Right cardiac atrium (tissue), 5 donors: ENCODE measurements at places on chromosomes 5 and 9.

DNA sequence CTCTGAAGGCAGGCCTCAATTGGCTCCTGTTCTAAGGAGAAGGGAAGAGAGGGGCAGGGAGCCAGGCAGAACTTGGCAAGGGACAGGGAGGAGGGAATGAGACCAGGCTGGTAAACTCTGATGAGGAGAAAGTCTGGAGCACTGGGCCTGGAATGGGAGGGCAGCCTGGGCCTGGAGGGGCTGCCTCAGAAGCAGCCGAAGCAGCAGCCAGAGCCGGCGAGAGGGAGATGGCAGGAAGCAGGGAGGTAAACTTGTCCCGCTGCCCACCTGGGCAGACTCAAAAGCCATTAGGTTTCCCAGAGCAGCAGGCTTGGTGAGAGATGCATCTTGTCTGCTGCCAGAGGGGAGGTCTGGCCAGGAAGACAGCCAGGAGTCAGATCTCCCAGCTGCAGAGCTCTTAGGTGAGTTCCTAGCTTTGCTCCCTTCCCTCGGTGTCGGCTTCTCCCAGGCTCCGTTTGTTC is 37.0 kb upstream of the CRB2 start:
- DNase-seq = peak; percentile 69

DNA sequence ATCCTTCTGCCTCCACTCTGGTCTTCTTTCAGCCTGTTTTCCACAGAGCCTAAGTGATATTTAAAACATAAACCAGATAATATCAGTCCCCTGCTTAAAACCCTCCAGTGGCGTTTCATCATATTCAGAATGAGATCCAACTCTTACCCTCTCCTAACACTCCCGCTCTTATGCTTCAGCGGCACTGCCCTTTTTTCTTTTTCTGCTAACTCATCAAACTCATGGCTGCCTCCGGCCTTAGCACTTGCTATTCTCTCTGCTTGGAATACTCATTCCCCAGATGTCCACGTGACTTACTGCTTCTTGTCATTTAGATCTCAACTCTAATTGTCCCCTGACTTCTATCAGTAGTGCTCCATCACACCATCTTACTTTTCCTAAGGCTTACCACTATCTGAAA is 73.6 kb downstream of the PIP5K1B start:
- no peak for DNase-seq

DNA sequence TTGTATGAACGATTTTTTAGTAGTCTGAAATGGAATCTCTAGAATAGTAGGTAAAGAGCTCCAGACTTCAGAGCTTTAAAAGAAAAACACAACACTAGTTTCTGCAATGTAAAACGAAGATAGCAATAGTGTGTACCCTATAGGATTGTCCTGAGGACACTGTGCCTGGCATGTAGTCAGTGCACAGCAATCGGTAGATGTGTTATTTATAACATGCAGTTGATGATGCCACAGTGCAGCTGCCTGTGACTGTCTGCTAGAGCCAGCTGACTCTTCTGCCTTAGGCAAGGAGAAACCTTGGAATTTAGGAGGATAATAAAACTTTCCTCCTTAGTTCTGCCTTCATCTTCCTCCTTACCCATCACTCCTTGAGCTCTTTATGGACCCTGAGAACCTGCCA is 27.7 kb upstream of the TMOD1 start:
- no peak for DNase-seq

- no peak for DNase-seq
Measured at GRCh38 chr9:72902268-72902667, 50.6 kb downstream of the ALDH1A1 start.
